NCI-H1092 (cell line): ENCODE measurements at places on chromosomes 6 and 20.
A peak's percentile ranks its signal among the peaks of the same experiment; 100 is the strongest.

DNA sequence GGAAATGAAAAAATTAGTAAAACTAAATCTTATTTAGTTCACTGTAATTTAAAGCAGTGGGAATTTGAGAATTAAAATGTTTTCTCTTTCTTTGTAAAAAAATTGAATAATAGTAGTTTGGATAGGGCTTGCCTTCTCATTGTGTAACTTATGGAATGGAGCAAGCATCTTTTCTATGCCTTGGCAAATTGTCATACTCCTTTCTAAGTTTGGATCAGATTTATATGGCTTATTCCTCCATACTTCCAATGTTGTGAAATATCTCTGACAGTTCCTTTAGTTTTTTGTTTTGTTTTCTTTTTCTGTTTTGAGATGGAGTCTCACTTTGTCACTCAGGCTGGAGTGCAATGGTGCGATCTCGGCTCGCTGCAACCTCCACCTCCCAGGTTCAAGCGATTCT, 176.4 kb downstream of the SAMD5 start:
- DNase-seq = no peak

DNA sequence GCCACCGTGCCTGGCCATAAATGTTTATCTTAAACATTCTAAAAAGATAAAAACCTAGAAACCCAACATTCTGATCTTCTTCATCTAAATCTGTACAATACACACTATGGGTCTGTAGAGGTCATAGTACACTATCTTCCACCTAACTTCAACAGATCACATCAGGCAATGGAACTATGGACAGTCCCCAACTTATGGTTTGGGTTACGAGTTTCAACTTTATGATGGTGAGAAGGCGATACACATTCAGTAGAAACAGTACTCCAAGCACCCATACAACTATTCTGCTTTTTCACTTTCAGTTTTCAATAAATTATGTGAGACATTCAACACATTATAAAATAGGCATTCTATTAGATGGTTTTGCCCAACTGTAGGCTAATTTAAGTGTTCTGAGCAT, 23.1 kb downstream of the FKBP5 start:
- no peak for DNase-seq

- DNase-seq = no peak
Observed at GRCh38 chr6:9192405-9192909, 757.1 kb upstream of the SLC35B3 start.

DNA sequence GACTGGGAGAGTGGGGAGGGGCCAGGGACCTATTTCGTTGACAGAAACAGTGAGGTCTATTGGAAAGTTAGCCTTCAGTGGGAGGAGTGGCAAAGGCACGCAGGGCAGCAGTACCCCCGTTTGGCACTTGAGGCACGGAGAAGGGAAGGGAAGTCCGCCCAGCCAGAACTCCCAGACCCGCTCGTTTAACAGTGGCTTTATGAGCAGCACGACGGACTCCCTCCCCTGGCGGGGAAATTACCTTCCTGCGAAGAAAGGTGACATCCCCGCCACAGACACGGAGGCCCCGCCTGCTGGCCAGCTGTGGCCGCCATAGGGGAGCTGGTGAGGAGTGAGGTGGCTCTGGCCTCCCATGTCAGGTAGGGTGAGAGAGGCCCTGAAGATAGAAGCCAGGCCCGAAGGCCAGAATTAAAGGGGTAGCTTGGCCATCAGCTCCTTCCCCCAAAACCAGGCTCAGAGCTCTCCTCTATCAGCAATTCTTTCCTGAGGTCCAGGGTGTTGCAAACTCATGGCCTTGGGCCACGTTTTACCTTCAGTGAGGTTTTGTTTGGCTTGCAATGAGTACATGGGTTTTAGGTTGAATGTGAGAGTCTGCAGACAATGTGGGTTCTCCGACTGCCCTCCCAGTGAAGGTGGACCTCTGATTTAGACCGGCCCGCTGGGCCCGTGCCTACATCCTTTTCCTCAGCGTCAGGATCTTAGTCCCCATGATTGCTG, 123.7 kb downstream of the MRPL14 start:
- no peak for DNase-seq

DNA sequence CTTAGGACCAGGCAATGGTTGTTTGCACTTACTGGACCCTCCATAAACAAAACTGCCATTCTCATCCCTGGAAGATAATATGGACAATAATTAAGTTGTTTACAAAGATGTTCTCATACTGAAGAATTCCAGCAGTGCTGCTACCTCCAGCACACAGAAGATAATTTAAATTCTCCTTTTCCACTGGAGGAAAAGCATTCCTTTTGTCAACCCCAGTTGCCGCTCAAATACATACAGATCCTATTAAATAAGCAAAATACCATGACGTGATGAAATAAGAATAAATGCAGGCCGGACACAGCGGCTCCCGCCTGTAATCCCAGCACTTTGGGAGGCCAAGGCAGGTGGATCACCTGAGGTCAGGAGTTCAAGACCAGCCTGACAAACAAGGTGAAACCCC, 54.5 kb upstream of the IPCEF1 start:
- no peak for DNase-seq

GRCh38 chr6:97110149-97110548, 172.9 kb downstream of the MMS22L start:
- no peak for DNase-seq

- no peak for DNase-seq
Observed at GRCh38 chr20:35005463-35005961, 49.8 kb downstream of the MYH7B start.

GRCh38 chr6:112640891-112641290, 293.8 kb downstream of the RFPL4B start:
- no peak for DNase-seq

GRCh38 chr20:11143481-11143880, 469.7 kb upstream of the JAG1 start:
- no peak for DNase-seq

DNA sequence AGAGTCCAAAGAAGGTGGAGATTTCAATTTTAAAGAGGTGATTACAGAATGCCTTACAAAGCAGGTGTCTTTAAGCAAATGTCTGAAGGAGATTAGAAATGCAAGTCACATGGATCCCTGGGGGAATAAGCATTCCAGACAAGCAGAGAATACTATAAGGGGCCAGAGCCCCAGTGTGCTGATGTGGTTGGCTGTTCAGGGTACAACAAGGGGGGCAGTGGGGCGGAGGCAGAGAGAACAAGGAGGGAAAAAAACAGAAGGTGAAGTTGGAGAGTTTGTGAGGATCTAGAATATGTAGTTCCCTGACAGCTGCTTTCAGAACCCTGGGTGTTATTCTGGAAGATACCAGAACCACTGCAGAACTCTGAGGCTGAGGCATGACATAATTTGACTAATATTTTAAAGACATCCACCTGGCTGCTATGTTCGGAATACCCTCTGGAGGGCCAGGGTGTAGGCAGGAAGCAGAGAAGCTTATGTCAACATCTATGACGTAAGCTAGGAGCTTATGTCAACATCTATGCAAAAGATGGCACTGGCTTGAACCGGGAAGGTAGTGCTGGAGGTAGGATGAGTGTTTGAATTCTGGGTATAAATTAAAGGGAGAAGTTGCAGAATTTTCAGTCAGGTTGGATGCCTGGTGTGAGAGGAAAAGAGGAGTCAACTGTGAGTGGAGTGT, 276.3 kb upstream of the AGPAT4 start:
- DNase-seq = peak; percentile 6

GRCh38 chr6:168264593-168265335, 54.8 kb downstream of the DACT2 start:
- DNase-seq = no peak

- DNase-seq = no peak
Observed at GRCh38 chr6:40933864-40934263, 105.2 kb downstream of the UNC5CL start.

DNA sequence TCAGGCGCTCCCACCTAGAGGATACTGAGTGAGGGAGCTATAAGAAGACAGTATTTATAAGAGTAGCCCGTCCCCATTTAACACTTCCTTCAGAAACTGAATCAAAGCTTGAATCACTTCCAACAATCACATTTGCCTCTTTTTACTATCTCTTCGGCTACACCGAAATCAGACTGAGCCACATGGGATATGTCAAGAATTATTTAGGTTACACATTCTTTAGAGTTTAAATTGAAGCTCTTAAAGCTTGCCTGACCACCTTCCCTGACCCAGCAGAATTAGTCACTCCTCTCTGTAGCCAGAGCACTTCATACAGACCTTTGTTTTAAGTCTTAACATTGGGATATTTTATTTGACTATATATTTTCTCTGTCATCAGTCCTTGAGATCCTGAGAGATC, 163.7 kb downstream of the MAFB start:
- DNase-seq = no peak

GRCh38 chr6:37173493-37174195, 3.7 kb downstream of the PIM1 start:
- no peak for DNase-seq

DNA sequence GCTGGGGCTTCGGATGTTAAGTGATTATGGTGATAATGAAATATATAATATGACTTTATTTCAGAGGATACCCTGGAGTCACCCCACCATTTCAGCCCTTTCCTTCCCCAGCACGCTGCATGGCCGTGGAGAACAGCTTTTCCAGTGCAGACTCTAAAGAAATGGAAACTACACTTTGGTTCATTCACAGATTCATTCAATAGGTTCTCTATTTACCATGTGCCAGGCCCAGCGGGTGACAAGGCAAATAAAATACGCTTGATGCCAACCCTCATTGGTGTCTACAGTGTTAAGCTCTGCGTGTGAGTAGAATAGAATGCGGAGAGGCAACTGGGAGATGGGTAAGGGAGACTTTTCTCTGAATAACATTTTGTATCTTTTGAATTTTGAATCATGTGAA, 89.7 kb downstream of the TCP11 start:
- no peak for DNase-seq

- DNase-seq = no peak
Observed at GRCh38 chr6:84258268-84258667, 30.8 kb upstream of the CEP162 start.

- DNase-seq = no peak
Observed at GRCh38 chr6:38684237-38684636, 18.7 kb downstream of the GLO1 start.

DNA sequence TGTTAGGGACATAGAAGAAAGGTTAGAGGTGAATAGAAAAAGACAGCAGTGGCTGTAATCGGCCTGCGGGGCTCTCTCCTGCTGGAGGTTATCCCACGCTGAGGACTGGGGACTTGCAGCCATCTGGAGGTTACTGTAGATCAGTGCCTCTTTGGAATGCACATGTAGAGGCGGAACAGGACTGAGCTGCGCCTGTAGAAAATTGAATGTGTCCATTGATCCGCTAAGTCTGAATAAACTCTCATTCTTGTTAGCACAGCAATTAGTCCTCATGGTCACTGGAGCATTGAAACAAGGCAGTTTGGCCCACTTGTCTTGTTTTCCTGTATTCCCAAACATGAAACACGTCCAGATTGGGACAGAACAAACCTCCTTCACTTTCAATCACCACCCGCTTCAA, 46.3 kb upstream of the F13A1 start:
- no peak for DNase-seq

GRCh38 chr6:3341467-3341866, 82.7 kb downstream of the PSMG4 start:
- no peak for DNase-seq
